ENCODE measurements at places on chromosomes 4 and X.

- DNase-seq = no peak
Measured at GRCh38 chr4:69894186-69894585, 34.2 kb upstream of the SULT1E1 start.

GRCh38 chrX:20061855-20062254 lies 54.9 kb downstream of the MAP7D2 start:
- DNase-seq = no peak

DNA sequence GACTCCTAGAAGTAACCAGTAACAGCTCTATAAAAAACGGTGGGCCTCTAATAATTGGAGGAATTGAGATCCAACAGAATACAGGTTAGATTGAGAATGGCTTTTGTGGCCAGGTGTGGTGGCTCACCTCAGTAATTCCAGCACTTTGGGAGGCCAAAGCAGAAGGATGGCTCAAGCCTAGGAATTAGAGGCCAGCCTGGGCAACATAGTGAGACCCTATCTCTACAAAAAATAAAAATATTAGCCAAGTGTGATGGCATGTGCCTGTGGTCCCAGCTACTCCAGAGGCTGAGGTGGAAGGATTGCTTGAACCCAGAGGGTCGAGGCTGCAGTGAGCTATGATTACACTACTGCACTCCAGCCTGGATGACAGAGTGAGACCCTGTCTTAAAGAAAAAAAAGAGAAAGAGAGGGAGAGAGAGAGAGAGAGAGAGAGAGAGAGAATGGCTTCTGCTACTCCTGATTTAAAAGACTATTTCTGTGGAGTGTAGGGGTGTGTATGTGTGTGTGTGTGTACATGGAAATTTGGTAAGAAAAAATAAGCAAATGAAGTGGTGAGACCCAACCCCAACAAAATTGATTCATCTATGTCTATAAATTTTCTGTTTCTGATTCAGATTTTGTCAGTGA lies 89.3 kb downstream of the FRMPD4 start:
- DNase-seq = no peak

DNA sequence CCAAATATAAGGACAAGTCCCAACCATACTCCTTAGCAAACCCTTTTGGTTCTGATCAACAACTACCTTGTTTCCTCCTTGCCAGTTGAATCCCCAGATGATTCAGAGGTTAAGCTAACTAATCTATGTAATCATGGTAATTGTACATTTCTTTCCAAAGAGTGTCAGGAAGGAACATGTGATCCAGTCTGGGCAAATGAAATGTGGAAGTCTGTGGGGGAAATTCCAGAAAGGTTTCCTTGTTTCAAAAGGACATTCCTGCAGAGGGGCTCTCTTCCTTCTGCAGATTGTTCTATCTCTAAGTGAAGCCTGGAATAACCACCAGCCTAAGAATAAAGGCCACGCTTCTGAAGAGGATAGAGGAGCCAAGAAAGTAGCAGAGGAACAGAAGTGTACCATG lies 7.0 kb downstream of the PRSS12 start:
- DNase-seq = no peak

GRCh38 chr4:27861802-27862201 lies 1001.2 kb downstream of the STIM2 start:
- no peak for DNase-seq

GRCh38 chr4:129999156-129999555 lies 903.2 kb downstream of the C4orf33 start:
- DNase-seq = no peak

DNA sequence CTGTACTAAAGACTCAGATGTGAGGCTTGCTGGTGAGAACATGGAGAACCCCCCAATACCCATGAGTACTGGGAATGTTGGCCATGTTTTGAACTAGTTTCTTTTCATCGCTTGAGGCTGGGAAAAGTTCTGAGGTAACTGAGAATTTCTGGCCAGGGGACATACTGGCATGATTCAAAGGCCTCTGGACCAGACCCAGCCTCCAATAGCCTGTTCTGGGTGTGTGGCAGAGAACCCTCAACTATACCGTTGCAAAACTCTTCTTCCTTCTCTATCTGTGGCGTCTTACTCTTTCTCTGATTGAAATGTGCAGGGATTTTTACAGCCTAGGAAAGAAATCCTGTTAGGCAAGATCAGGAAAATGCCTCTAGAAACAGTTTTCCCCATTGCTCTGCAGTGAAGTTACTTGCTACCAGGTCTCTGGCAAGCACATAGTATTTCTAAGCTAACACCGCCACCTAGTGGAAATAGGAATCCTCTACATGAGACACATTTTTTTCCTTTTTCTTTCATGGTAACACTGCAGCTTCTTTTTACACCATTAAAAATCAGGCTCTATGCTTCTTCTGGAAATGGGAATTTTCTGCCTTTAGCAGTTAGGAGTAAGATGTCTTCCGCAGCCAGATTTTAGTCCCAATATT lies 170.7 kb upstream of the ZCCHC13 start:
- DNase-seq = no peak

- DNase-seq = no peak
Measured at GRCh38 chr4:149884529-149885181, 69.0 kb upstream of the IQCM start.

DNA sequence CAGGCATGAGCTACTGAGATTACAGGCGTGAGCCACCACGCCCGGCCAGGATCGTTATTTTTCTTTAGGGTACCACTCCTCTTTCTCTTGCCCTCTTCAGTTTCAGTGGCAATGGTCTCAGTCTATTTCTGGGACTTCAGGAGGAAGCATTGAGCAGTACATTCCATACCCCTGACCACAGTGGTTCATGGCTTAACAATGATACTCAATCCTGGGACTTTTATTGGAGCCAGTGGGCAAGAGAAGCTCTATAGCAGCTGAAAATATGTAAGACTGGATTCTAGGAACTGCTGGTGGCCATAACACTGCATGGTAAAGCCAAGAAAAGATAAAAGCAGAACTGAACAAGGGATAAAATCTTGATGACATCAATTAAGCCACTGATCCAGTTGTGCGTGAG lies 5.8 kb upstream of the CCNA2 start:
- DNase-seq = no peak

- DNase-seq = no peak
Measured at GRCh38 chrX:75303795-75304194, 29.9 kb downstream of the UPRT start.

DNA sequence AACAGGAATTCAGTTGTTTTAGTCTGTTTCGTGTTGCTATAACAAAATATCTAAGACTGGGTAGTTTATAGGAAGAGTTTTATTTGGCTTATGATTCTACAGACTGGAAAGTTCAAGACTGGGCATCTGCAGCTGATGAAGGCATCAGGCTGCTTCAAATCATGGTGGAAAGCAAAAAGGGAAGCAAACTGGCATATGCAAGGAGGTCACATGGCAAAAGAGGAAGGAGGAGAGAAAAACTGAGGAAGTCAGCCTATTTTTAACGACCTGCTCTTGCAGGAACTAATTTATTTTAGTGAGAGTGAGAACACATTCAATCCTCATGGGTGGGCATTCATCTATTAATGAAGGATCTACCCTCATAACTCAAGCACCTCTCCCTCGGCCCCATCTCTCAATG lies 363.1 kb upstream of the HS3ST1 start:
- no peak for DNase-seq

GRCh38 chrX:119757979-119758730 lies at the start of gene SOWAHD:
Gene SOWAHD, plus strand, starts transcription at chrX:119758588. Its CDS starts 80 bp downstream, at chrX:119758668.
- no peak for DNase-seq

DNA sequence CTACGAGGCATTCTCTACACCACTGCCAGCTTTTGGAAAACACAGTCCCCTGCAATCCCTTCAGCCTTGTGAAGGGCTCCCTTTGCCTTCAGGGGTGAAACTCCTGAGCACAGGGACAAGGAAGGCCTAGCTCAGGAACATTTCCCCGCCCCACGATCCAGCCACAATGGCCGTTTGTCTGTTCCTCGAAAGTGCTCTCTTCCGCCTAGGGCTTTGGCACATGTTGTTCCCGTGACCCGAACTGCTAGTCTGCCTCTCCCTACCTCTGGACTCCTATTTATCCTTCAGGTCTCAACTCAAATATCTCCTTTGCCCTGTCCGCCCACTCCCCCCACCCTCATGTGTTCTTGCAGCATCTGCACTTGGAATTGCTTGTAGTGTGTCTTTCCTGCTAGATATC lies 12.1 kb downstream of the FGD1 start:
- no peak for DNase-seq

DNA sequence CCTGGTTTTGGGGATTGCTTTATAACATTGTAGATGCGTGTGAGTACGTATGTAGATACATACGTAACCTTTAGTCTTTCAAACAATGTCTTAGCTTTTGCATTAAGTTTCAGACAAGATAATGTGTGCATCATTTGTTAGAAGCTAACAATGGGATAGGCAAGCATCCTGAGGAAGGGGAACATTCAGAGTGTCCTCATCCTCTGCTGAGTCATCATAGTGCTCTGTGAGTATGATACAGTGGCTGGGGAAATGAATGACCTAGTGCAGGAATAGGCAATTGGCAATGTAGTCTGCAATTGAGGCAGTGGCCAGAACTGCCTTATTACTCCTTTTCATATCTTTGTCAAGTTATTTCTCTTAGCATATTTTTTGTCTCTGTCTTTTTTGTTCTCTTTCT lies 7.3 kb downstream of the NAP1L5 start:
- DNase-seq = no peak

- no peak for DNase-seq
Measured at GRCh38 chrX:41781500-41781899, 57.5 kb downstream of the GPR82 start.

Measured in stimulated activated CD8-positive, alpha-beta memory T cell treated with anti-CD3 and anti-CD28 coated beads, Interleukin-15, amount 100 ng/mL, for 4 hours (primary cell).